ENCODE measurements at places on chromosomes 5 and 9.

- DNase-seq, result no peak
Observed at GRCh38 chr9:4927043-4927471, 58.0 kb upstream of the JAK2 start.

- no peak for DNase-seq
Observed at GRCh38 chr9:86547571-86547970, 193.4 kb upstream of the TUT7 start.

GRCh38 chr5:153938191-153938842 is 100.4 kb downstream of the FAM114A2 start:
- DNase-seq, result no peak

GRCh38 chr5:79378510-79379186 is 135.3 kb downstream of the HOMER1 start:
- no peak for DNase-seq

DNA sequence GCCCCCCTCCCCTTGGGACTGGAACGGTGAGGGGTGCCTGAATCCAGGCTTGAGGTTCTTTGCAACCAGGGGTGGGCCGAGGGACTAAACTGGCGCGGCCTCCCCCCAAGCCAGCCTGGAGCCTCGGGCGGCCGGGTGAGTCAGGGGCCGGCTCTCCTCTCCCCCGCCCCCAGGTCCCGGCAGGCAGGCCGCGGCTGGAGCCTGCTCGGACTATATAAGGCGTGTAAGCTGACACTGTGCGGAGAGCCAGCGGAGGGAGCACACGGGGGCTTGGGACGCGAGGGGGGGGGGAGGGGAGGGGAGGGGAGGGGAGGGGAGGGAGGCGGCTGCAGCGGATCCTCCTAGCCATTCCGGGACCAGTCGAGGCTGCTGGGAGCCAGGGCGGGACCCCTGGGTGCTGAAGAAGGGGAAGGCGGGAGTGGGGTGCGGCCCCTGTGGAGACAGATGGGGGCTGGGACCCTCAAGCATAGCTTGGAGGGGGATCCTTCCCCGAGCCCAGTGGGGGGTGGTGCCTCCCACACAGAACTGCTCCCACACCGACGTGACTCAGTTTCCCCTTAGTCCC is 595 bp downstream of the PDLIM7 start:
- peak; percentile 93 for DNase-seq

GRCh38 chr9:28779243-28779642 is 1206.0 kb upstream of the C9orf72 start:
- no peak for DNase-seq

DNA sequence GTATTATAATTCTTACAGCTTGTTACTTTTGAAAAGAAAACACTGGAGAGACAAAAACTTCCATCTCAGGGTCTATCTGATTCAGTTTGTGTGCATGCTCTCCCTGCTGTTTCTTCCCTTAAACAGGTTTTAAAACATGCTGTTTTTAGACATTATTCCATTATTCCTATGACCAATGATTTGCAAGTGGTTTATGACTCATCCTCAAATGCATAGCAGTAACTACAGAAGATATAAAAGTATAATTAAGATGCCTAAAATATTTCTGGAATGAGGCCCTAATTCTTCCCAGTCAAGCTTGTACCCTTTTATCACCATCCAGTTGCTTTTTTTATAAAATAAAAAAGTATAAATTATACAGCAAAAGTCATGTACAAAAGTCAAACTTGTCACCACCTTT is 3.7 kb downstream of the DTWD2 start:
- DNase-seq, result no peak

- no peak for DNase-seq
Observed at GRCh38 chr9:6150483-6150882, 65.1 kb upstream of the IL33 start.

GRCh38 chr5:12095808-12096281 is 191.6 kb upstream of the CTNND2 start:
- no peak for DNase-seq

- no peak for DNase-seq
Observed at GRCh38 chr5:138596105-138596881, 21.1 kb upstream of the HSPA9 start.

DNA sequence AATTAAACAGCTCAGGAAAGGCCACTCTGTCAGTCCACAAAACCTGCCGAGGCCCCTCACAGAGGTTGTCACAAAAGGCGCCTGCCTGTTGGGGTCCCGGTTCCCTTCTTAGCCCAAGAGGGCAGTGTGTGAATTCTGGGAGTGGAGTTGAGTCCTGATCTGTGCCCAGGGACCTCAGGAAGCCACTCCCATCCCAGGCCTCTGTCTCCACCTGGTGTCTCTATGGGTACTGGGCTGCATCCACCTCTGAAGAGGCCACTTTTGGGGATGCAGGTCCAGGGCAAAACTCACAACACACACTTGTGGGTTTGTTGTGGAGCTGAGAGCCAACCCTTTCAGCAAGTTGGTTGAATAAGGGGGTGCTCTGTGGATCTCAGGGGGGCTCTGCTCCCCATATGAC is 74.3 kb upstream of the STXBP1 start:
- DNase-seq, result peak; percentile 56

GRCh38 chr5:131265311-131265803 is 1.5 kb downstream of the CDC42SE2 start:
- peak; percentile 61 for DNase-seq

- DNase-seq, result no peak
Observed at GRCh38 chr9:135228983-135229625, 141.6 kb downstream of the OLFM1 start.

- peak; percentile 75 for DNase-seq
Observed at GRCh38 chr9:36136272-36136893, at the start of gene GLIPR2. GLIPR2 (plus strand) TSS chr9:36136733; CDS start chr9:36136779, 46 bp downstream.

DNA sequence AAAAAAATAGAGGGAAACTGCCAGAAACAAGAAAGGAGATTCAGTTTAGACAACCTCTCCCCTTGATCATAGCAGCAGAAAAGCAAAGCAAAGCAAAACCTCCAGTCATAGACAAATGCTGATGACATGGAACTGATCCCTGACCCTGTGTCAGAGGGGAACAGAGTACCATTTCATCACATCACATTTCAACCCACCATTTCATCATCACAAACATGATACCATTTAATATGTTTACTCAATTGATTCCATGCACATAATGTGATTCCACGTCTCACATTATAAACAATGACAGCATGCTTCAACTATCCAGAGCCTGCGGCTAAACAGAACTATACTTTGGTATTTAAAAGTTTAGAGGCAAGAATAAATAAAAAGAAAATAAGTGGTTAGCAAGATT is 28.7 kb upstream of the ACOT12 start:
- DNase-seq, result peak; percentile 50

DNA sequence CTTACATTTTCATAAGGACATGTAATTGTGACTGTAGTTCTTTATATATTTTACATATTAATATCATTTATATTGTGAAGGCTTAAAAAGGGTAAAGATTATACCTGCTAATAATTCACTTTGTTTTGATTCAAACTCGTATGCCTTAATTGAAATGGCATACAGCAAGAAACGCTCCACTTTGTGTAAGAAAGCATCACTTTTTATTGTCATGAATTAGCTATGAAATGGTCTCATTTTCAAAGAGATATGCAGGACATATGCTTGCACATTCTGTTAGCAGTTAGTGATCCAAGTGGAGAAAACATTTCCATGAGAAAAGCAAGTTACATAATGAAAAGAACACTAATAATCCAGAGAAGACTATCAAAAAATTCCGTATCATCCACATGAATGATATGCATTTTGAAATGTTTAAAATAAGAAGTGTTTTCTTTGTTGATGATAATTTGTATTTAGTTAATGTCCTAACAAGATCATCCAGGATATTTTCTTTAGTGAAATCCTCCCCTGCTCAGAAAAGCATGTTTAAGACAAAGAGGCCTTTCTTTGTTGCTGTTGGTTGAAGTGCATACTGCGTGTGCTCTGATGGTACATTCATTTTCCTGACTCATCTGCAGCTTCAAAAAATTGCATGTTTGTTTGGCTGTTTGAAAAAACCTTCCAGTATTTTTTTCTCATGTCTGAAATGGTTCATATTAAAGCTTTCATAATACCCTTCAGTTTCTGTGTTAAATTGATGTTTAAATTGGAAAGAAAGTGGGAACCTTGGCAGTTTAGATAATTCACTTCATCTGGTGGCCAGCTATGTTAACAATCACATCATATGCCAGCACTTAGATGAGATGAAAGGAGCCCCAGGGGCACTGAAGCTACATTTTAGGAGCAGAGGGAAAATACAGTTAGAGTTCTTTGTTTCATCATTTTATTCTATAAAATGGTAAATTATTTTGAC is 242.2 kb downstream of the CSNK1G3 start:
- DNase-seq, result no peak

- DNase-seq, result no peak
Observed at GRCh38 chr9:90999425-91000397, 198.1 kb downstream of the SYK start.

DNA sequence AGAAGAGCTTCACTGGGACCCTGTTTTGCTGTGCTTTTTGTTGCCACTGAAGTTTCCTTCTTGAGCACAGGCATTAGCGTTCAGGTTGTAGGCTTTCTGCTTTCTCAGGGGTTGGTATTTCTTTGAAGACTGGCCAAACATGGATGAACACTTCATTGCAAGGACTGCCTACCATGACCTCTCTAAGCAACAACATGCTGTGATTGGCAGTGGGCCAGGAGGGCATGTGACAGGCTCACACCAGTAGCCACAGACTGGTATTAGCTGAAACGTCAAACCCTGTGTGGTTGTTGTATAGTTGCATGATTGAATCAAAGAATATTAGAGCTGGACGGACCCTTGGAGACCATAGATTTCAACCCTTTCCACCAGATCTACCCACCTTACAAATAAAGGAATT is 20.0 kb upstream of the MLANA start:
- DNase-seq, result no peak
